Stimulated activated CD4-positive, alpha-beta T cell treated with anti-CD3 and anti-CD28 coated beads, TNF-alpha, amount 100 ng/mL, for 4 hours (primary cell): ENCODE measurements at places on chromosomes 16 and 17.

DNA sequence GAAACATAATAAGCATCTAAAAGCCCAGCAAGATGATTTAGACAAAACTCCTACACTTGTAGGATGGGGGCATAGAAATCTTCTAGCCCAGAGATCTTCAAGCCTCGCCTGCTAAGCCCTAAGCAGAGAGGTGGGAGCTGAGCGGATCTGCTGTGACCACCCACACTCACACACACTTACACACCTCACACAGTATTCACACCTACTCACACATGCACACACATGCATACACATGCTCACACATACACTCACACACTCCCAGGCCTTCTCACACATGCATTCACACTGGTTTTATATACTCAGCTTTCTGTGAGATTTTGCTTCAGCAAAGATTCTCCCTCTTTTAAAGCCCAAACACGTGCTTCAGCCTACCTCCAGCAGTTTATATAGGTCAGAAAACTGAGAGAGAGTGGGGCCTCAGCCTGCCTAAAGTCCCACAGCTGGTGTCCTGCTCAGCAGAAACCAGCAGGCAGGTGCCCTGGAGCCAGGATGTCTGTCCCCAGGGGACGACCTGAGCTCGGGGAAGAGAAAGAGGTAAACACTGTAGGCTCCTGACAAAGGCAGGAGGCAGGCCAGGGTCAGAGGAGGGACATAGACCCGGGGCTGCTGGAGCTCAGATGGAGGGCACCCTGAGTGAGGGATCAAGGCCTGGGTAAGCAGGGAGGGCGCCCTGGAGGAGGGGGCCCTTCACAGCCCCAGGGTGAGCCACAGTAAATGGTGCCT lies 12.0 kb upstream of the KRT19 start:
- no peak for DNase-seq

GRCh38 chr17:1754430-1755112 lies 7.3 kb upstream of the SERPINF1 start:
- DNase-seq: no peak

DNA sequence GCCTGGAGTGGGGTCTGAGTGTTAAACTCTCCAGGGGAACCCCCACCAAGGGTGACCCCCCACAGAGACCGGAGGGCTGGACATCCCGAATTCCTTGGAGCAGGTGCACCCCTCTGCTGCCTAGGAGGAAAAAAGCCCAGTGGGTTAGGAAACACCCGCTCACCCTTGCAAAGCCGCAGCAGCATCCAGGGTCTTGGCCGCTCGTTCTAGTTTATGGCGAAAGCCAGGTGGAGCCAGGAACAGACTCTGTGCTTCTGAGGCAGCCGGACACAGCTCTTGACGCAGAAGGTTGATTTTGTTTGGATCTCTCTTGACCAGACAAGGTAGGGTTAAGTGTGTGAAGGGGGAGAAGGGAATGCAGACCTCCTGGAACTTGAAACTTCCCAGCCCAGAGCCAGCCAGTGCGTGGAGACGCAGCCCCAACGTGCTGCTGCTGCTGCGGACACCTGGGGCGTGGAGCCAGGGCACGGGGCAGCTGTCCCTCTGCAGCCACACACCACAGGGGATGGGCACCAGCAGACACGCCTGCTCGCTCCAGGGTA lies 154.5 kb downstream of the LAT start:
- no peak for DNase-seq

- no peak for DNase-seq
Measured at GRCh38 chr16:47590472-47590871, 129.3 kb downstream of the PHKB start.

- no peak for DNase-seq
Measured at GRCh38 chr17:40629842-40630241, 17.8 kb downstream of the SMARCE1 start.

- no peak for DNase-seq
Measured at GRCh38 chr17:17924131-17924856, 47.9 kb downstream of the TOM1L2 start.

DNA sequence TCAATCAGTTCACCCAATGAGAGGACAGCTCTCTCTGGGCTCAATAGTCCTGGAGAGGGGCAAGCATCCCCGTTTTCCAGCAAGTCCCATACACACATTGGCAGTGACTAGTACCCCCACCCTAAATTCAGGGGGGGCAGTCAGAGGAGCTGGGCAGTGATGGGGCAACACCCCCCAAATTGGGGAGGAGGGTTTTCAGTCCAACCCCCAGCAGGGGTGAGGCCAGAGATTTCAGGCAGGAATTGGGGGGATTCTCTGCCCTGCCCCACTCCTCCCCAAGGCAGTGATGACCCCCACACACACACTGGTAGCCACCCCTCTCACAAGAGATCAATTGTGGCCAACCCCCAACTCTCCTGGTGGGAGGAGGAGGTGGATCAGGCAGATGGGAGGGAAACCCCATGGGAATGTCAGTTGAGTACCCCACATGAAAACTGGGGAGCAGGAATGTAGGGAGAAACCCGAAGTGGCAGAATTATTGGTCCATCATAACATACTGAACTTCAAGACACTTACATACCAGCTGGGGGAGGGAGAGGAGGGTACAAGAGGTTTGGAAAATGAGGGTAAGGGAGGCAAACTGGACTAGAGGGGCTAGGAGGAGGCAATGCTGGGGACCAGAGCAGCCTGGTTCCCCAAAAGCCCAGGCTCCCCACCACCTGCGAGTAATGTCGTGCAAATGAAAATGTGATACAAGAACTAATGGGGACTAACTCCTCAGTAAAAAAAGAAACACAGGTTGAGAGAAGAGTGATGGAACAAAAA lies 3.1 kb downstream of the VAMP2 start:
- no peak for DNase-seq

DNA sequence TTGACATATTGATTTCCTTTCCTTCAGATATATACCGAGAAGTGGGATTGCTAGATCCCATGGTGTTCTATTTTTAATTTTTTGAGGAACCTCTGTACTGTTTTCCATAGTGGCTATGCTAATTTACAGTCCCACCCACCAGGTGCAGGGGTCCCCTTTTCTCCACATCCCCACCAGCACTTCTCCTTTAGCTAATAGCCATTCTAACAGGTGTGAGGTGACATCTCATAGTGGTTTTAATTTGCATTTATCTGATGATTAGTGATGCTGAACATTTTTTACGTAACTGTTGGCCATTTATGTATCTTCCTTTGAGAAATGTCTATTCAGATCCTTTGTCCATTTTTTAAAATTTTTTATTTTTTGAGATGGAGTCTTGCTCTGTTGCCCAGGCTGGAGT lies 93.9 kb downstream of the SDR42E1 start:
- no peak for DNase-seq

DNA sequence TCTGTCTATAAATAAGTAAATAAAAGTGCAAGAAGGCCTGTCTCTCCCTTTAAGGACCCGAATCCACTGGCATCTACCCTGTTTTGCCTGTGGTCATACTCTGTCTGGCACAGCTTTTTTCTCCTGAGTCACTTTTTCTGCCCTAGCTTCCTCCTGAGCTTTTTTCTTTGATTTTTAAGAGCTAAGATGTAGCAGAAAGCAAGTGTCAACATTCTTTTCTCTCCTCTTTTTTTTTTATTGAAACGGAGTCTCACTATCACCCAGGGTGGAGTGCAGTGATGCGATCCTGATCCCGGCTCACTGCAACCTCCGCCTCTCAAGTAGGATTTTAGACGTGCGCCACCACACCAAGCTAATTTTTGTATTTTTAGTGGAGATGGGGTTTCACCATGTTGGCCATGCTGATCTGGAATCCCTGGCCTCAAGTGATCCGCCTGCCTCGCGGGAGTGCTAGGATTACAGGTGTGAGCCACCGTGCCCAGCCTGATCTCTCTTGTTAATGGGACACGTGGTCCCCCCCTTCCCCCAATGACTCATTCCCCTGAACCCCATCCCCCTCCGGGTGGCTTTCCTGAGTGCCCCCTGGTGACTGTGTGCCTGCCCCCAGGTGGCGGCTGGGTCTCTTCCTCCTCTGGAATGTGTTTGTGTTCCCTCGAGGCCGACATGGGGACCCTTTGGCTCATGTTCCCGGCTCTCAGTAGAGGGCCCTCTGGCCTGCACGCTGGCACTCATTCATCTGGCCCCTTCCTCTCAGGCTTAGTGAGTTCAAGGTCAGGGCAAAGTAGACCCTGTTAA lies 14.2 kb downstream of the C16orf90 start:
- no peak for DNase-seq

DNA sequence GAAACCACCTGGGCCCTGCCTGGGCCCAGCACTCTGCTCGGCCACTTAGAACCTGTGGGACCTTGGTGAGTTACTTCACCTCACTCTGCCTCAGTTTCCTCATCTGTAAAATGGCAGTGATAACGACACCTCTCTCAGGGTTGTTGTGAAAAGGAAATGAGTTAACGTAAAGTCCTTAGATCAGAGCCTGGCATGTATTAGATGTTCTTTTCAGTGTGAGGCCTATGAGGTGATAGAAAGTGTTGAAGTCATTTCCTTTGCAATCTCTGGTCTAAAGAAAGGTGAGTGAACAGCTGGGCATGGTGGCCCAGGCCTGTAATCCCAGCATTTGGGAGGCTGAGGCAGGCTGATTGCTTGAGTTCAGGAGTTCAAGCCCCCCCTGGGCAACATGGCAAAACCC lies 51.7 kb upstream of the LGALS9 start:
- DNase-seq: no peak

GRCh38 chr17:36024106-36024869 lies 6.5 kb upstream of the CCL23 start:
- DNase-seq: no peak

DNA sequence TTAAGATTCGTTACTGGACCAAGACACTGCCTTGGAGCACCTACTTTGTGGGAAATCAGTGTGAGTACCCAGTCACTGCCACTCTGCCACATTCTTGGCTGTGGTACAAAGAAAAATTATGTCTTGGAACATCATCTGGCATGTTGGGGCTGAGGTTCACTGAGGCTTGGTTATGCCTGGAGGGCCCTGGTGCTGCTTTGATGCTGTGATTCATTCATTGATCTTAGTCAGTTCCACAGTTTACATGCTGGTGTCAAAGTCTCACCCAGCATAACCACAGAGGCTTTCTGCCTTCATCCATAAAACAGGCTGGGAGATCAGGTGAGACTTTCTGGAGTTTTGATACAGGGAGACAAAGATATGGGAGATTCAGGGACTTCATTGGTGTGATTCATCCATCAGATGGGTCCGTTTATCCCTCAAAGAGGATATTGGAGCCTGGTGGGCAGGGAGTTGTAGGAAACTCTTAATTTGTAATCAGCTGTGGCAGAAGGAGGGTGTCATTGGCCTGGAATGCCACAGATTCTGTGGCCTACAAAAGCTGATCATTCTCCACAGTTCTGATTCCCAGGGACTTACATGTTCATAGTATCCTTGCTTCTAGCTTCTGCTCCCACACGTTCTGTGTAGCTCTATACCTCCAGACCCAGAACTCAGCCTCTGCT lies 322.5 kb downstream of the PMP22 start:
- DNase-seq: no peak

DNA sequence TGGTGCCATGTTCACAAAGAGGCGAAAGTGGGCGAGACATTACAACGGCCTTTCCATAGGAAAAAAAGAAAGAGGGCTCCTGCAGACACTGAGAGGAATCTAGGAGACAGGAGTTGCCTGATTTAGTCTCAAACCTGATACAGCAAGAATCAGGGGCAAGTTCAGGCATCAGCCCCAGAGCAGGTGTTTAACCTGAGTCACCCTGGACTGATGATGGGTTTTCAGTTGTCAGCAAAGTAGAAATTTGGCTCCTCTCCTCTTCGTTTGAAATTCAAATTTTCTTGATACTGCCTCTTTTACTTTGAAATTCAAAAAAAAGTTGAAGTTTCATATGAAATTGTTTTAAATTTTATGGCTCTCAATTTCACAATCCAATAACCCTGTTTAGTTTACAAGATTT lies 189.5 kb downstream of the ABCC12 start:
- no peak for DNase-seq

- DNase-seq: no peak
Measured at GRCh38 chr16:89187032-89187769, 13.1 kb downstream of the SLC22A31 start.

- no peak for DNase-seq
Measured at GRCh38 chr16:3461151-3461550, 17.7 kb downstream of the NAA60 start.

- DNase-seq: no peak
Measured at GRCh38 chr17:79568661-79569060, 42.2 kb downstream of the RBFOX3 start.

- no peak for DNase-seq
Measured at GRCh38 chr17:63279498-63280230, 166.4 kb downstream of the CYB561 start.

DNA sequence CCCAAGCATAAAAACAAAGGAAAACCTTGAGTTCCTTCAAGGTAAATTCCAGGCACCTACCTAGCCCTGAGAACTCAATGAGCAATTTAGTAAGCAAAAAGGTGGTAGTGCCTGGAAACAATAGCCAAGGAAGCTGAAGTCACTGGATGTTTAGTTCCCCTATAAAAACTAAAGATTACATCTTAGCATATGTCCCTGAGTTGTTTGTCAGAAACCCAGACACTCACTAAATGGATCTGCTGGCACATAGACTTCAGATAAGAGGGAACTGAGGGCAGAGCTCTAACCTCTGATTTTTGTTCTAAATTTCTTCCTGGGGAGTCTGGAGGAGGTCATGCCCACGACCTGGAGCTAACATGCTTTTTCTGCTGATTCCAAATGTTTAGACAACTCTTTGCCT lies 532.8 kb upstream of the SALL1 start:
- DNase-seq: no peak

GRCh38 chr17:50967795-50968194 lies 101.6 kb upstream of the TOB1 start:
- no peak for DNase-seq

DNA sequence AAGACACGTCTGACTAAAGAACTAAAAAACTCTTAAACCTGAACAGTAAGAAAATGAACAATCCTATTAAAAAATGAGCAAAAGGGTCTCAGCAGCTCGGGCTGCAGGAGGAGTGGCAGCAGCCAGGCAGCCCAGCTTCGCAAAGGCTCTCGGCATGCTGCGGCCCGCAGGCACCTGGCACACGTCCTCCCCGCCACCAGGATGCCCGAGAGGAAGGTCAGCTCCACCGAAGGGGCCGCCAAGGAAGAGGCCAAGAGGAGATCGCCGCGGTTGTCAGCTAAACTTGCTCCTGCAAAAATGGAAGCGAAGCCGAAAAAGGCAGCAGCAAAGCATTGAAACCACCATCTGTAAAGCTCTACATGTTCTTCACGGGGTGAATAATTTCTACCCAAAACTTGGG lies 173.5 kb downstream of the BCAS3 start:
- DNase-seq: no peak

GRCh38 chr16:29977063-29977825 lies 3.6 kb downstream of the TAOK2 start:
- DNase-seq: no peak

DNA sequence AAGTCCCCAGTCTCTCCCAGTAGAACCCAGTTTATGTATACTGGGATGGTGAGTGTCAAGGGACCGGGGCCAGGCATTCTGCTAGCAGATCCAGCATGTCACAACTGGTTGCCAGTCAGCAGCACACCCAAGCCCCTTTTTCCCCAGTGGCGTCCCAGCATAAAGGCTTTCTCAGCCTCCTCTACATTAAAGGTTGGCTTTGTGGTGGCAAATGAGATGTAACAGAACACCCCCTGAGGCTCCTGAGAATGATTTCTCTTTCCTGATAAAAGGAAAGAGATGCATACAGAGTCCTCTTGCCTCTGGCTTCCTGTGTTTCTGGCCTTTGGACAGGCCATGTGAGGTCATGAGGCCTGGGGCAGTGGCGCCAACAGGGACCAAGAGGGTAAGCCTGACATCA lies 27.9 kb downstream of the IRX6 start:
- no peak for DNase-seq
